ENCODE measurements at places on chromosomes 2 and 18.

DNA sequence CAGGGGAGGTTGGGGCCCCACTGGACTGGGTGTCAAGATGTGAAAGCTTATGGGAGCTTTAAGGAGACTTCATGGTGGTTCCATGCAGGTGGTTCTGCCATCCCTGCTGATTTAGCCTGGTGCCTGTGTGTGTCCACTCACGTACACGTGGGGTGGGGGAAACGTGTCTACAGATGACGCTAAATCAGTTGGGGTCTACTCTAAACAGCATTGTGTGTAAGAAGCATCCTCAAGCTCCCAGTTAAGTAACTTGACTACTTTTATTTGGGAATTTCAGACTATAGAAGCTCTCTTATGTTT is 47.1 kb downstream of the BCL2L11 start:
- no peak for DNase-seq

GRCh38 chr2:25168256-25169072 is at the start of gene POMC:
Gene POMC, minus strand, starts transcription at chr2:25168580. Its CDS starts 3,808 bp downstream, at chr2:25164772.
- DNase-seq, result peak; percentile 14

DNA sequence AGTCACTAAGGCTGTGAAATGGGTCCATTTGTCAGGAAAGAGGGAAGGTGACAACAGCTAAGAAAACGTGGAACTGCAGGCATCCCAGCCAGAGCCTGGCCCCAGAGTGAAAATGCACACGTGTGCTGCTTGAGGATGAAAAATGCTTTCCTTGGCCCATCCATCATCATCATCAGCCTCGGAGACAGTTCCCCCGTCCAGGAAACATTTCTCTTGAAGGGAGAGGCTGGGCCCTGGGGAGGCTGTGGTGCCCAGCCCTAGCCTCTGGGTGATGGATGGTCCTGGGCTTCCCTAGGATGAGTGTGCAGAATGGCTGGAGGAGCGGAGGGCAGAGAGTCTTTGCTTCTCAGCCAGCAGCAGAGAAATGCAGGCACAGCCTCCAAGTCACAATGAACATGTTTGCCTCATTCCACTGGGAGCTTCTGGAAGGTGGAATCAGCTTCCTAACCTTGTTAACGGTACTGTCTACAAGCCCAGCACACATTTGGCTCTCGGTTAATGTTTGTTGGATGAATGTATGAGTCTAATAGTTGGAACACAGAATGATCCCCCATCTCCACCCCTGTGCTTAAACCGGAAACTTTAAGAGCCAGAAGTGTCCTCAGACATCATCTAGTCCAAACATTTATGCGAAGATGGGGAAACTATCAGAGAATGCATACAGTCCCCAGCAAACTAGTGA is 164.0 kb downstream of the RDH14 start:
- DNase-seq, result no peak

GRCh38 chr2:226483745-226484619 is 315.6 kb downstream of the IRS1 start:
- no peak for DNase-seq

GRCh38 chr2:185700883-185701282 is 37.7 kb upstream of the FSIP2 start:
- DNase-seq, result no peak

DNA sequence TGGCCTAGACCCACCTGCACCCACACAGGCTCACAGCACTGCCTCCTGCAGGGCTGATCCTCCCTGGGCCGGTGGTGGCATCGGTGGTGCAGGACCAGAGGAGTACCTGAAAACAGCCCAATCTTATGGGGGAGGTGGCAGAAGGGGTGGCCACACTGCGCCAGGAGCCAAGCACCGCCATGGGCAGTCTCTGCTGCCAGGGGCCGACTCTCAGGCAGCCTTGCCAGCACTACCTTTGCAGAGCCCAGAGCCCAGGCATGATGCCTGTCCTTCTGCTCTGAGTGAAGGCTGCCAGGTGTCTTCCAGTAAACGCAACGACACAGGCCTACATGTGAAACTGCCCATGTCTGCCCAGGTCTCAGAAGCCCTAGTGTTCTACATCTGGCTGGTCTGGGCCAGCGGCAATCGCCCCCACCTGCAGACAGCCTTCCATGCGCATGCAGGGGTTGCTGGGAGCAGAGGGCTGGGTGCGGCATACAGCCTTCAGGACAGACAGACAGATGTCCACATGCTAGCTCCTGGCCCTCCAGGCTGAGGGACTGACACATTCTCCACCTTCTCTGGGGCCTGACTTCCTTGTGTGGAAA is 6.8 kb downstream of the HS6ST1 start:
- no peak for DNase-seq

- no peak for DNase-seq
Measured at GRCh38 chr2:185644828-185645227, 93.8 kb upstream of the FSIP2 start.

- no peak for DNase-seq
Measured at GRCh38 chr18:10197097-10197496, 257.3 kb upstream of the APCDD1 start.

GRCh38 chr2:104595576-104595975 is 258.3 kb upstream of the POU3F3 start:
- no peak for DNase-seq

DNA sequence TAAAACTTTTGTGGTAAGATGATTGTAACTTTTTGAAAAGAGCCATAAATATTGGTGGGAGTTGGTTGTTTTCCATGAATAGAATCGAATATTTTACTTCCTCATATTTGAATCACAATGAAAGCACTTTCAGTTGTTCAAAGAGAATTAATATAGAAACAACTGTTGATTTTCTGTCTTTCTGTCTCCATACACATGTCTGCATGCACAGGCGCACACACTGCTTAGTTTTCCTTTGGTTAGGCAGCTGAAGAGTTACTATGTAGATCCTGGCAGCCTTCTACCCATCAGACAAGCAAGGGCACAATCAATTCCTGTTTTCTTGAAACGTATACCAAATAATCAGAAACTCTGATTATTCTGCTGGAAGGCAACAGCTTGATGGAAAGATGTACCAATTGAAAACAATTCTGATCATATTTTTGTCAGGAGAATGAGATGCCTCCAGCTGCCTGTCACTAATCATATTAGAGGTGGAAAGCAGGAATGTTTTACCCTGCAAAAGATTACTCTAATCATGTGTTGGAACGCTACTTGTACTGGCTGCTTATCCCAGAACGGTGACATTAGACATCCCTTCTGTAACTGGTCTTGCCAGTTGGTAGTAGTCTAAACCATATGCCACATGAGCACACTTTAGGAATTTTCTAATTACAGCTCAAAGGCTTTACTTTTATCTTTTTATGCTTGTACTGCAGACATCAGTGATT is 24.0 kb downstream of the SPATS2L start:
- DNase-seq, result no peak

DNA sequence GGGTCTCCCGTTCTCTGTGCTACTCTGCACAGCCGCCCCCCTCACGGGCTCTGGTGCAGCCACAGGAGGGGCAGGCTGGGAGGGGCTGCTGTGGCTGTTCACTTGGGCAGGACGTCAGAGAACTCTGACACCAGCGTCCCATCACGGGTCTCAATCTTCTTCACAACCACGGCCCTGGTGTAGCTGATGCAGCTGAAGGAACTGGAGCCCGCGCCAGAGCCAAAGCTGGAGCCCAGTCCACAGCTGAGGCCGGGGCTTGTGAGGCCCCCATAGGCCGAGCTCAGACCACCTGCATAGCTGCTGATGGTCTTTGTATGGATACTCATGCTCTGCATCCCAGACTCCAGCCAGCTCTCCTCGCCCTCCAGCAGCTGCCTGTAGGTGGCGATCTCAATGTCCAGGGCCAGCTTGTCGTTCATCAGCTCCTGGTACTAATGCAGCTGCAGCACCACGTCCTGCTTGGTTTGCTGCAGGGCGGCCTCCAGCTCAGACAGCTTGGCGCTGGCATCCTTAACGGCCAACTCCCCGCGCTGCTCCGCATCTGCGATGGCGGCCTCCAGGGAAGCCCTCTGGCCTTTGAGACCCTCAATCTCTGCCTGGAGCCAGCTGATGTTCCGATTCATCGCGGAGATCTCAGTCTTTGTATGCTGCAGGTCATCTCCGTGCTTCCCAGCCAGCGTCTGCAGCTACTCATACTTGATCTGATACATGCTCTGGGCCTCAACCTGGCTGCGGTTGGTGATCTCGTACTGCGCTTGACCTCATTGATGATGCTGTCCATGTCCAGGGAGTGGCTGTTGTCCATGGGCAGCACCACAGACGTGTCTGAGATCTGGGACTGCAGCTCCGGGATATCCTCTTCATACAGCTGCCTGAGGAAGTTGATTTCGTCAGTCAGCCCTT is 7.4 kb upstream of the DUSP19 start:
- DNase-seq, result no peak
